Activated CD4-positive, alpha-beta T cell treated with anti-CD3 and anti-CD28 coated beads, Interleukin-2, amount 50 U/mL, for 48 hours (primary cell): ENCODE measurements at places on chromosomes 5 and 9.

GRCh38 chr9:87601176-87601575 is 103.5 kb downstream of the DAPK1 start:
- no peak for DNase-seq

- DNase-seq = no peak
These were observed 57.7 kb downstream of the LMX1B start for GRCh38 chr9:126671381-126671831.

DNA sequence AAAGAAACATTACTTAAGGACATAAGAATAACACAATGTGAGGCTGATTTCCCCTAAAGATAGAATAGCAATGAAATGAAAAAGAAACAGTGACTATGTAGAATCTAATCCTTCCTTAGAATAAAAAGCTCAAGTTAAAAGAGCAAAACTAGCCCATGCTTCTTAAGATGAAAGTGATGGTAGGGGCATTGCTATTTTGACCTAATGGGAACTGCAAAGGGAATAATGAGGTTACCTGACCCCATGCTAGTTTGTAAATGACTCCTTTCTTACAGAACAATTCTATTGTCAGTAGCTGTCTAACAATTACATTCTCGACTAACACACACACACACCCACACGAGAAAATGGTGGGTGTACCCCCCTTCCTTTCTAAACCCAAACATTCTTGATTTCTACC is 575.8 kb downstream of the CSNK1G3 start:
- no peak for DNase-seq

GRCh38 chr9:28270156-28270555 is 696.9 kb upstream of the C9orf72 start:
- DNase-seq = no peak

DNA sequence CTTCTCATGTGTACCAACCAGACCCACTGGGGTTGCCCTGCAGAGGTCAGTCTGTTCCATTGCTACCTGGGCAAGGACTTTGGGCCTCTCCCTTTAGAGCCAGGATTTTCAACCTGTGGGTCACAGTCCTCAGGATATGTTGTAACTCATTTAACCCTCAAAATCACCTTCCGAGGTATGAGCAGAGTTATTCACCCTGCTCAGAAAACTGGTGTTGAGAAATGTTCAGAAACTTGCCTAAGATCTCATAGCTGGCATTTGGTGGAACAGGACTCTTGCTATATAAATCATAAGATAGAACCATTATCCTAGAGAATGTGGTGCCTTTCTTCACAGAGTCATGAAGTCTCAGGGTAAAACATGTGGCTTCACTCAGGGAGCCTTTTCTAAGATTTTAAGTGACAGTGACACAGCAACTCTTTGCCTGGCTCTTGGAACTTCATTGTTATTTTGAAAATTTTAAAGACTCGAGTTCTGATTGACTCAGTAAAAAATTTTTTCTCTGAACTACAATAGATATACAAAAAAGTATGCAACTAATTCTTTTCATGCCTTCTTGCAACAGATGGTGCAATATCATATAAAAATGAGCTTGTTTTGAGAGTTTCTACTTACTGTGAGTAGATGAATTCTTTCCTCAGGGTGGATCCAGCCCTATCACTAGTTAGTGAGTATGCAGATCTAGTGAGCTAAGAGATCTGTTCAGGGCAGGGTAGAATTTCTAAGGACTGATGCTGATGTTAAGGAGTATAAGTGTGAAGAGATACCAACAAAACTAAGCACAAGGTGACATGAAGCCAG is 29.5 kb downstream of the CAST start:
- DNase-seq = no peak

GRCh38 chr9:35510754-35511428 is 21.0 kb downstream of the RUSC2 start:
- no peak for DNase-seq

GRCh38 chr9:84756171-84756570 is 86.6 kb downstream of the NTRK2 start:
- no peak for DNase-seq

DNA sequence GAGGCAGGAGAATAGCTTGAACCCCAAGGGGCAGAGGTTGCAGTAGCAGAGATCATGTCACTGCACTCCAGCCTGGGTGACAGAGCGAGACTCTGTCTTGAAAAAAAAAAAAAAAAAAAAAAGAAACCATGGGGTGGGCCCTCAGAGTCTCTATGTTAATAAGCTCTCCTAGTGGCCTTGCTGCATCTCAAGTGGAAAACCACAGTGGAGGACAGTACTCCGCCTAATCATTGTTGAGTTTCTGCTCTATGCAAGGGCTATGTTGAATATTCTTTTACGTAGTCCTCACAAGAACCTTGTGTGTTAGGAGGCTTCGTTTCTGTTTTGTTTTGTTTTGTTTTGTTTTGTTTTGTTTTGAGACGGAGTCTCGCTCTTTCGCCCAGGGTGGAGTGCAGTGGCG is 48.9 kb downstream of the TJP2 start:
- DNase-seq = no peak

GRCh38 chr5:111383288-111383970 is 128.9 kb downstream of the STARD4 start:
- no peak for DNase-seq

DNA sequence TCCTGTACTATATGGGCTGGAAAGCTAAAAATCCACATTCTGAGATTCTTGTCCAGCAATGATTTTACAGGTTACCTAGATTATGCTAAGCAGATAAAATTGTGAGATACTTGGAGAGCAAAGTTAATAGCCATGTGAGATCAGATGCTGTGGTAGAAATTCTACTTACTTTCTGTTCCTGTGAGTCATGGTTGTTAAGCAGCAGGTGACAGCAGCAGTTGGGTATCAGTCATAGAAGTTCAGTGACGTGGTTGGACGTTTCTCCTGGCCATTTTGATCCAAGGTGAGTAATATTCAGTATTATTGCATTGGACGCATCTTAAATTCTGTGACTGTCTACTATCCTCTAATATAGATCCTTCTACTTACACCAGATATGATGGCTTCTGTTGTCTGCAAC is 524.5 kb downstream of the TMEM38B start:
- no peak for DNase-seq

- DNase-seq = no peak
These were observed 2053.1 kb downstream of the EFNA5 start for GRCh38 chr5:105617436-105618215.

DNA sequence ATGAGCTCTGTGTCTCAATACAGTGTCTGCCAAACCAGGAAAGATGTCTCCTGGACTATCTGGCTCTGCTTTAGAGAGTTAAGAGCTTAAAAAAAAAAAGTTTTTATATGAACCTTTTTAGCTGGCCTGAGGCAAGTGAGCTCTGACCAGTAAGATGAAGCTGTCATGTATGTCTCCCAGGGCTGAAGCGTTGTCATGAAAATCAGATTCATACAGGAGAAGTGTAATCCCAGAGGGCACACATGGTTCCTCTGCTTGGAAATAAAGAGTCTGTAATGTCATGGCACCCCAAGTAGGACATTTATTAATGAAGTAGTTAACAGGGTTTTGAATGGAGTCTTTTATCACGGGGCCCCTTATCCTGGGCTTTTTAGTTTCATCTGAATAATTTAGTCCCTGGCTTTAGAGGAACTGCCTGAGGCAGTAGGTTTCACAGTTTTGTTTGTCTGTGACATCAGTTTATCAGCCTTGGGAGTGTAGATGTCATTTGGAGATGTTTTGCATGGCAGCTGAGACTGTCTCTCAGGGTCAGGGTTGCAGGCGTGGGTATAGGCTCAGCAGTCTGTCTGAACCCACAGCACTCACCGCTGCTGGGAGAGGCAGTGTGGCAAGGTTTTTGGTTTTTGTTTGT is 223.3 kb downstream of the DIRAS2 start:
- no peak for DNase-seq

DNA sequence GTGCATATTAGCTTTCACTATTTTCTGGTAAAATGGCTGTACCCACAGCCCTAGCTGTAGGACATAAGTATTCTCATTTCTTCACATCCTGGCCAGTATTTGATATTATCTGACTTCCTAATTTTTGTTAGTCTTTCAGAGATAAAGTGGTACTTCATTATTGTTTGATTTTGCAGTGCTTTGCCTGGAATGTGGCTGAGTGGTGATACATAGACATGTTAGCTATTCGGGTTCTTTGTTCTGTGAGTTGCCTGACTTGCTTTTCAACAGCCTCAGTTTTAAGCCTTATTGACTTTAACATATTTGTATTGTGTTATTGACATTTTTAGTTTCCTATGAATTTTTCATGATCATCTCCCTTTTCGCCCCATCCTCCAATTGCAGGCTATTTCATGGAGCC is 161.1 kb downstream of the GABBR2 start:
- DNase-seq = no peak

- no peak for DNase-seq
These were observed 37.6 kb upstream of the ANGPTL2 start for GRCh38 chr9:127159949-127160610.

DNA sequence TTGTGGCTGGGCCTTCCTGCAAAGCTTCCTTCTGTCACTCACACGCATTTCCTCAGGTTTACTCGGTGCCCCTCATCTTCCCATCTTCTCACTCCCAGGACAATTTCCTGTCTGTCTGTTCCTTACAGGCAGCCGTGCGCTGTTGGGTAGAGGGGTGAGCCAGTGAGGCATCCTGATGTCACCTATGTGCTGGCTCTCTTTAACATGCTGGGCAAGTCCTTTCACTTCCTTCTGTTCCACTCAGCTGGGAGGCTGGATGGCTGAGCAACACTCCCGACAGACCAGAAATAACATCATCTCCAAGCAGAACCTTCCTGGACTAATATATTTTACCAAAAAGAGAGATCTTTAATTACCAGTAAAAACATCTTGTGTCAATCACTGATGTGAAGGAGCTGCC is 103.0 kb downstream of the HSD17B3 start:
- DNase-seq = no peak

DNA sequence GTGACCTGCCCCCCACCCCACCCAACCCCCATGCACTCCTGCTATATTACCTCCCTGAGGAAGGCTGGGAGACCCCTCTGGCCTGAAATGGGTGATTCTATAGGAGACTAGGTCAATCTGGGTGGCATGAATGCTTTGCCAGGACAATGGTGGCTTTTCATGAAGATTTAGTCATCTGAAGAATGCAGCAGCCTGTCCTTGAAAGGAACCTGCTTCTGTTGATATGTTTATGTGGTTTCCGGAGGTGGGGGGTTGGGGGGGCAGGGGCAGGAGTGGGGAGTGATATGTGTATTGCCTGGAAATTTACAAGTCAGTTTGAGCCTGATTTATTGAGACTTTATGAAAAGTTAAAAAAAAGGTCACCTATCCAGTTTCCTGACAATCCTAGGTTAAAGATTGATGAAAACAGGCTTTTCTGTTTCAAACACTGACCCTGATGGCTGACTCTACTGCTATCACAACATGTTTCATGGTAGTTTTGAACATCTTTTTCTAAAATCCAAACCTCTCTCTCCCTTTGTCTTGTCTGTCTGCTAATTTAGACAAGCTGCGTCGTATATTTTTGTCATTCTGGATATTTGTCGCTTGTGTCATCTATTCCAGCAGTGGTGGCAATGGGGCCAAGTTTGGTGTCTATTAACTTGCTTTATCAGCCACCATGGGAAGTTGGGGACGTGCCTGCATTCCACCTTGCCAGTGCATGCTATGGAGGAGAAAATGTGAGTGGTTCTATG is 153.7 kb upstream of the EGFLAM start:
- no peak for DNase-seq

- DNase-seq = no peak
These were observed 61.8 kb upstream of the TBC1D2 start for GRCh38 chr9:98317134-98317857.

GRCh38 chr9:4197548-4197947 is 102.3 kb downstream of the GLIS3 start:
- no peak for DNase-seq

DNA sequence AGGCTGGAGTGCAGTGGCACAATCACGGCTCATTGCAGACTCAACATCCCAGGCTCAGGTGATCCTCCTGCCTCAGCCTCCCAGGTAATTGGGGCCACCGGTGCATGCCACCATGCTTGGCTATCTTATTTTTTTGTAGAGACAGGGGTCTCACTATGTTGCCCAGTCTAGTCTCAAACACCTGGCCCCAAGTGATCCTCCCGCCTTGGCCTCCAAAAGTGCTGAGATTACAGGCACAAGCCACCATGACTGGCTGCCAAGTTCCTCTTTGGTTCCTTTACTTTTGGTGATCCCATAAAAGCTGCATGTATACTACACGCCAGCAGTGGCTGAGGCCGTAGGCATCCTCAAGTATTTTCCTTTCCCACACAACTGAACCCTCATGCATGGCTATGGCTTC is 11.4 kb downstream of the ARL15 start:
- no peak for DNase-seq

- no peak for DNase-seq
These were observed 305.0 kb upstream of the MEF2C start for GRCh38 chr5:89187883-89188465.

GRCh38 chr5:65142511-65143011 is 339.2 kb downstream of the ADAMTS6 start:
- DNase-seq = no peak
